NT2/D1 (cell line): ENCODE measurements at places on chromosomes 5 and 9.

- DNase-seq, result no peak
Observed at GRCh38 chr9:72596451-72597180, 75.2 kb downstream of the TMC1 start.

DNA sequence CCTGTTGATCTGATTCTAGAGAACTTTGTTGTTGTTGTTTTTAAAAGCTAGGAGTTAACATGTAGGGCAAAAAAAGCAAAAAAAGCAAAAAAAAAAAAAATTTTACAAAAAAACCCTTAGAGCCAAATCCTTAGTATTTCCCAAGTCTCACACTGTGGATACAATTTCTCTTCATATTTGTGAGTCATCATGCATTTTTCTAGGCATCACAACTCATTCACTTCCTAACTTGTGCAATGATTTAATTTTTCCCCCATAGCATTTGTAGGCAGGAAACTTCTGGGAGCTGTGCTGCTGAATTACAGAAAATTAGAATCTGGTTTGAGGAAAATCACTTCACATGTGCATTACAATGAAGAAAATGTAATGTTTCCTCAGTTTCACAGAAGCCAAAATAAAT, 91.9 kb downstream of the MARCHF3 start:
- DNase-seq, result no peak

DNA sequence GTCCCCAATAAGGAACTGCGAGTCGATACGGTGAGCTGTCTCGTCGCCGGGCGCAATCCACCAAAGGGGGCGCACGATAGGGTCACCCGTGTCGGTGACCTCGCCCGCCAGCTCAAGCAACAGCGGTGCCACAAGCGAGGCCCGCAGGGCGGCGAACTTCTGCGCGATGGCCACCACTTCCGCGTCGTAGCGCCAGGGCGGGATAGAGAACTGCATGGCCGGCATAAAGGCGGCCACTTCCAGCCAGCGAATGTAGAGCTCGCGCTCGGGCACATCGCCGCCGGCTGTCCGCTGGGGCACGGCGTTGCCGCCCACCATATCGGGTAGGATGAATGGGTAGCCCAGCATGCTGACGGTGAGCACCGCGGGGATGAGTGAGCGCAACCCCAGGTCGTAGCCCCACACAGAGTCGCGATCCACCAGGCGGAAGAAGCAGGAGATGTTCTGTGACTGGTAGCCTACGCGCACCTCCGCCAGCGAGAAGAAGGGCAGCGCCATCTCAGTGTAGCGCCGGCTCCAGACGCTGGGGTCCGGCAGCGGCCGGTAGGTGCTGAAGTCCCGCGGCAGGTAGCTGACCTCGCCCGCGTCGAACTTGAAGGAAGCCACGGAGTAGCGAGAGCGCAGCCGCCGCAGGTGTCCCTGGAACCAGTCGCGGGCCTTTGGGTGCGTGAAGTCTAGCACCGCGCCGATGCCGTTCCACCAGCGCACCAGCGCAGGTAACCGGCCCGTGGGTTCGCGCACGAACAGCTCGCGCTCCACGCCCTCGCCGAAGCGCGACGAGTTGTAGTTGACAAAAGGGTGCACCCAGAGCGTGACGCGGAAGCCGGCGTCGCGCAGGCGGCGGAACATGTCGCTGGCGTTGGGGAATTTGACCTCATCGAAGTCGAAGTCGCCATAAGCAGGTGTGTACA, 5.5 kb downstream of the MYORG start:
- DNase-seq, result no peak

DNA sequence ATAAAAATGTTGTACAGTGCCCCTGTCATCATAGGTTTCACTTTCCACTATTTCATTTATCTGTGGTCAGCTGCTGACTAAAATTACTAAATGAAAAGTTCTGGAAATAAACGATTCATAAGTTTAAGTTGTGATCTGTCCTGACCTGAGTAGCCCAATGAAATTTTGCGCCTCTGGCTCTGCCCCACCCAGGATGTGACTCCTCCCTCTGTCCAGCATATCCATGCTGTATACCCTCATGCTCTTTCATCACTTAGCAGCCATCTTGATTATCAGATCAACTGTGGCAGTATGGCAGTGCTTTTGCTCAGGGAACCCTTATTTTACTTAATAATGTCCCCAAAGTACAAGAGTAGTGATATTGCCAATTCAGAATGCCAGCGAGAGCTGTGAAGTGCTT, 97.3 kb downstream of the STARD4 start:
- DNase-seq, result no peak

GRCh38 chr5:15249152-15249551, 250.8 kb upstream of the FBXL7 start:
- no peak for DNase-seq

DNA sequence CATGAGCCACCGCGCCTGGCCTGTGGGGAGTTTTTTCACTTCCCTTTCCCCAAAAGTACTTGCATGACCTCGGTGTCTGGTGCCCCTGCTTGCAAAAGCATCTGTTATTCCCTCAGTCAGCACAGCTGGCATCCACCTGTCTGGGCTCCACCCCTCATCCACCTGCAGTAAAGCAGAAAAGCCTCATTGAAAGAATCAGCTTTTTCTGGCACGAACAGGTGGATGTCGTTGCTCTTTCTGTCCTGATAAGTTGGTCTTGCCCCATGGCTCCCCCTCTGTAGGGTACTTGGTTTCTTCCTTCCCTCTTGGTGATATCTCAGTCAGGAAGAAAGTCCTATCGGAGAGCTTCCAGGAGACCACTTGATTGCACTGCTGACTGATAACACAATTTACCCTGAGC, 37.4 kb downstream of the WWC1 start:
- DNase-seq, result peak; percentile 59

DNA sequence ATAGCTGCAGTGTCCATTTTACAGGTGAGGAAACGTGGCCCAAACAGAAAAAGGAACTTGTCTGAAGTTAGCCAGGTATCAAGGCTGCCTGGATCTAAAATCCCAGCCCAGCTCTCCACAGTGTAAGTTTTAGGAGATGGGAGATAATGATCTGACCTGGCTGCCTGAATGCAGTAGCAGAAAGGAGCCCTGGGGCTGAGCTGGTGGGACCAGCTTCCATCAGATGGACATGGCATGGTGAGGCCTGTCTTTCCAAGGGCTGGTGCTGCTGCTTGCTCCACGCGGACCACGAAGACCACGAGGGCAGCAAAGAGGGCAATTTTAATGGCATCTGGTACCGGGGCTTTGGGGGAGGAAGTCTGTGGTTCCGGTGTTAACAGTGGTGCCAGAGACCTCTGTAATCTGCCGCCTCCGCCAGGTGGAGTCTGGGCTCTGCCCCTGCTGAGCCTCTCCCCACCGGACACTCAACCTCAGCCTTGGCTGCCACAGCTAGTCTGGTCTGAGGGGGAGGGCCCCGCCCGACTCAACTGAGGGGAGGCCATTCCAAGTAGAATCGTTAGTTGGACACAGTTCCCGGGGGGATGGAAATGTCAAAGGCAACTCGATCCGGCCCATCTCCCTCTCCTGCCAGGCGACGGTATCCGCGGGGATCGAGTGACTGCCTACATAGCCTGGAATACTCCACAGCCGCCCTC, 650 bp downstream of the MYORG start:
- DNase-seq, result no peak
